ENCODE measurements at places on chromosomes 3 and 15.

GRCh38 chr3:11091088-11091590 is 63.2 kb upstream of the HRH1 start:
- DNase-seq = peak; percentile 24

DNA sequence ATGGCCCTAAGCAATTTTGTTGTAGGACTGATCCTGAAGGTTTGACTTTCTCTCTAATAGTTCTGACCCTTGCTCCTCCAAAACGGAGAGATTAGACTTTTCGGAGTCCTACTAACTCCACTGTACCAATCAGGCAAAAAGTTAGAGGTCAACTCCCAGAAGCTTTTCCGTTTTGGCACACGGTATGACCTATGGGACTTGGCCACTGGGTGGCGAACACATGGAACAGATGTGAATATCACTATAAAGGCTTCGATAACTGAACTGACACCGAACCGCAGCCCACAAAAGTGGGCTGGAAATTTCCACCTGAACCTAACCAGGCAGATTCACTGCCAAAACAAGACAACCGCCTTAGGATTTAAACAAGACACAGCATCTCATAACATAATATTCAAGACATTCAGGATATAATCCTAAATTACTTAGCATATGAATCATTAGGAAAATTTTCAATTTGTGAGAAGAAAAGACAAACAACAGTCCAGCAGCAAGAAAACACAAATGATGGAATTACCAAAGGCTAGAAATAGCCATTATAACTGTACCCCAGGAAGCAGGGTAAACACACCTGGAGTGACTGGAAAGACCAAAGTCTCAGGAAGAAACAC is 12.2 kb upstream of the TM2D3 start:
- DNase-seq = peak; percentile 11

GRCh38 chr3:50212971-50213370 is 7.9 kb downstream of the SLC38A3 start:
- no peak for DNase-seq

DNA sequence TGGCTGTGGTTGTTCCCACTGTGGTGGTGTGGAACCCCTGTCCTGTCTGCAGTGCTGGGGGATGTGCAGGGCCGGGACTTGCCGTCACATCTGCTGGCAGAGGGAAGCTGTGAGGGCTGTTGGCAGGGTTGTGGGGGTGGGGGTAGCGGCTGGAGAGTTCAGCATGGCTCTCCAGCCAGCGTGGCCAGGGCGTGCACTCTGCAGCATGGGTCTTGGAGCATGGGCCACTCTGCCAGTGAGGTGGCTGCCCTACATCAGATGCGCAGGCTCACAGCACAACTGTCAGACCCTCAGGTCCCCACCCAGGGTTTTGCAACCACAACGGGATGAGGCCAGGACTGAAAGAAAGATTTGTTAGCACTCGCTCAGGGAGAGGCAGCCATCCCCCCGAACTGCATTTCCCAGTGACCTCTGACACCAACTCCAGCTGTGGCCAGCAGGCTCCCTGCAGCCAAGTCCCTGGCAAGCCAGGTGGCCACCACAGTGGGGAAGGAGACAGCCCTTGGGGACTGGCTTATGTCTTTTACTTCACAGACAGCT is 237.7 kb upstream of the LYSMD4 start:
- no peak for DNase-seq

DNA sequence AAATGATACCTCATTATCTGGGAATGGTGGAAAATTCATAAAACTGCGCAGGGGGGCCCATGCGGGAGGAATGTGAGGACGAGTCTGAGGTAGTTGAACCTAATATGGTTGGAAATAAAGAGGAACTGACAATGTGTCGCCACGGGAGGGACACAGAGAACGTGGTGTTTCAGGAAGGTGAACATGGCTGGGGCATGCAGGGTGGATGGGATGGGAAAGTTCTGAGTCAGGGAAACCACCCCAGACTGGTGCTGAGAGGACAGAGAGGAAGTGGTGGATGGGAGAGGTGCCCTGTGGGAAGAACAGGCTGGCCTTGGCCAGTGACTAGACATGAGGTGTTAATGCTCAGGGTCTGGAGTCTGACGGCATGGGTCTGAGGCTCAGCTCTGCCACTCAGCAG is 137.1 kb upstream of the WNT5A start:
- DNase-seq = peak; percentile 43

GRCh38 chr3:123013876-123014275 is 13.7 kb downstream of the SEMA5B start:
- no peak for DNase-seq

DNA sequence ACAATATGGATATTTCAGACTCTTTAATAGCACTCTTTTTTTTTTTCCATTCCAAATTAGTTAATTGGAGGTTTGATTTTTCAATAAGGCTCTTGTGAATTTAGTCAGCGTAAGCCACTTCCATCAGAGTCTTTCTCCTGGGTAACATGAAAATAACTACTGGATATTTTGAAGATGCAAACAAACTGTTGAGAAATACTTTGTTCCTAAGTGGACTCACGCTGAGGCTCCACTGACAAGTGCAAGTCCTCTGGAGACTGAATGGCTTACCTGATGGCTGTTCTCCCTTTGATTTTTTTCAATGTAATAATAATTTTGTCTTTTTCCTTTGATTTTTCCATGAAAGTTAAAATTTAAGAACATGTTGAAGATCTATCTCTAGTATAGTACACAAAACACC is 26.0 kb upstream of the TM4SF1 start:
- no peak for DNase-seq

DNA sequence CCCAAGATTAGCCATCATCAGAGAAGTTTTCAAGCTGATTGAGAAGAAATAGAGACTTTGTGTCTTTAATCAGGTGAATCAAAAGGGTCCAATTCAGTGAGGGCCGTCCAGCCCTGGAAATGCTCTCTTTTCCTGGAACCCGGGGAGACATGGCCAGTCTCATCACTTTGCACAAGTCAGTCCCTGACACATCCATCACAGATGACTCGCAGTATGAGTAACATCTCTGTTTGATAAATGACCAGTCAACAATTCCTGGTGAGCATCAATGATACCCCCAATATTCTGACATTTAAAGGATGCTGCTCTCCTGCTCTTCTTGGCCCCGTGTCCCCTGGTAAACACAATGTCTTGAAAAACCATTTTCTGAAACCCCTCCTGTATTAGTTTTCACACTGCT is 26.7 kb downstream of the C3orf20 start:
- no peak for DNase-seq

GRCh38 chr3:127091376-127091775 is 101.6 kb upstream of the PRR23E start:
- DNase-seq = no peak

DNA sequence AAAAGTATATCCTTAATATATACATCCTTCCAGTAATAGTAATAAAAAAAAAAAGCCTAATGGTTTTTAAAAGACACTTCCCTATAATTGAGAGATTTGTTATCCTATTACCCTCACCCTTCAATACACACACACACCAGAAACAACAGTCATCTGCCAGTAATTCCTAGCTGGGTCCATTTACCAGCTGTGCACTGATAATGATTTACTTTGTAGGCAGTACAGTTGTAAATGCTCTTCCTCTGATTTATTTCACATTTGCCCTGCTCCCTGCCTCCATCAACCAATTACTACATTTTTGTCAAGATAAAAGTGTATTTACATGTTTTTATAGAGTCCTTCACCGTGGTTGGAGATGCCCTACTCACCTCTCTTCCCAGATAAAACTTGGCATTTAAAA is 12.4 kb downstream of the TPM1 start:
- no peak for DNase-seq

DNA sequence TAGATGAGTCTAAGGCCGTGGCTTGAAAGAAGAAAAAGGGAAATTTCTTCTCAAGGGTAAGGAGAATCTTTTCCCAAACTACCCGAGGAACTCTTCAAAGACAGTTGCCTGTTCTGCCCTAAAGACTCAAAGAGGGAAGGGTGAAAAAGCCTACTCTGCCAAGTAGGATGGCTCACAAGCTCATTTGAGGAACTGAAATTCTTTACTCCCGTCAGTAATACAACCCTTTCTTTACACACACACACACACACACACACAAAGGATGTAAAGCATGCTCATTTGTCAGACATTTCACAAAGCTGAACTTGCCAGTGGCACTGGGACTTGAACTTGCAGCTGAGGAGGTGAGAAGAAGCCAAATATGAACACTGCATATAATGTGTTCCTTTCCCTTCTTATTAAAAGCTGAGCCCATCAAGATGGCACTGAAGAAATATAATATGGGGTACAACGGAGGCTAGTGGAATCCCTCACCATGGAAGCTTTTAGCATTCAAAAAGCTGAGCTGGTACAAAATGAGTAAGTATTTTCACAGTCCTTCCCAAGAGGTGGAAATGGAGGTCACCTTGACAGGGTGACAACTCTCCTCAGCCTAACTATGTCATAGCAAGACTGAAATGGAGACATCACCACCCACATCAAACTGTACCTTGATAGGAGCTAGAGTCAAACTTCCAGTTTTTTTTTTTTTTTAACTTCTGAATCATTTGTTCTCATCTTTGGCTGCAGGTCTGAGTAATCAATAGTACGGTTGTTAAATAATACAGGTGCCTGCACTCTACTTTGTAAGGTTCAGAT is 57.6 kb downstream of the TAFA4 start:
- no peak for DNase-seq

DNA sequence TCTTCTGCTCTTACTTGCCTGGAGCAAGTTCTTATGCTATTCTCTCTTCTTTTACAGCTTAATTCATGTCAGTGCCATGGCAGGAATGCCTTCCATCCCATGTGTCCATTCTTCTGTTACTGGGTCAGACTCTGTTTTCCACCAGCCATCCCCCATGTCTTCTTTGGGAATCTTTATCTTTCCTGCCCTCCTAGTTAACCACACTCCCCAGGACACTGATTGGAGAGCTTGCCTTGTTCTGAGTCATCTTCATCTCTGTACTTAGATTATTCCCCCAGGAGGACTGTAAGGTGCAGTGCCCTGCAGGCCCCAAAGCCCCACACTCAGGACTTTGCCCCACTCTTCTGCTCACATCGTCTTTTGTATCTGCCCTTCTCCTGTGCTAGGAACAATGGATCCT is 3.6 kb downstream of the ABHD17C start:
- no peak for DNase-seq

DNA sequence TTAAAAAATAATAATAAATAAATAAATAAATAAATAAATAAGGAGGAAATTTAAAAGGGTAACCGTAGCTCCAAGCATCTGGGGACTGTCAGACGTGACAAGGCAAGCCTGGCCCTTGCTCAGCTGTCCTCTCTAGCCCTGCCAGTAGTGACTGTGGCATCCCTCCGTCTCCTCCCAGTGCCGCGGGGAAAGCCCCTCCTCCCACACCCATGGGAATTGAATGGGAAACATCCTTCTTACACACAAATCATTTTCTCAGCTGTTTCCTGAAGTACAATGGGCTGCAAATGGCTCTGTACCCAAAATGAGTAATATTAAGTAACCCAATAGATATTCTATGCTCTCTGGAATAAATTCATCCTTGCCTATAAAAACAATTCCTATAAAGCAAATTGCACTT is 101.6 kb upstream of the RAD18 start:
- DNase-seq = peak; percentile 15
